ENCODE measurements at places on chromosomes 1 and 21.
A peak's percentile ranks its signal among the peaks of the same experiment; 100 is the strongest.

GRCh38 chr21:46597031-46597430 lies 7.9 kb downstream of the S100B start:
- no peak for DNase-seq

DNA sequence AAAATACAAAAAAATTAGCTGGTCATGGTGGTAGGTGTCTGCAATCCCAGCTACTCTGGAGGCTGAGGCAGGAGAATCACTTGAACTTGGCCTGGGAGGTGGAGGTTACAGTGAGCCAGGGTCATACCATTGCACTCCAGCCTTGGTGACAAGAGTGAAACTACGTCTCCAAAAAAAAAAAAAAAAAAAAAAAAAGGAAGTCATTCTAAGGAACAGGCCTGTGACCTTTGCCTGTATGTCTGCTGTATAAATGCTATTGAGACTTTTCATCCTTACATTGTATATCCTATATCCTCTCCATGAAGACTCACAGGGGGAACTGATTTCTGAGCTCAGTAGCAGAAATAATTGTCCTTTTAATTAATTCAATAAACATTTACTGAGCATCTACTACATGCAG lies 7.5 kb upstream of the CTPS1 start:
- no peak for DNase-seq

GRCh38 chr1:10155087-10155712 lies 55.2 kb upstream of the KIF1B start:
- DNase-seq = no peak

DNA sequence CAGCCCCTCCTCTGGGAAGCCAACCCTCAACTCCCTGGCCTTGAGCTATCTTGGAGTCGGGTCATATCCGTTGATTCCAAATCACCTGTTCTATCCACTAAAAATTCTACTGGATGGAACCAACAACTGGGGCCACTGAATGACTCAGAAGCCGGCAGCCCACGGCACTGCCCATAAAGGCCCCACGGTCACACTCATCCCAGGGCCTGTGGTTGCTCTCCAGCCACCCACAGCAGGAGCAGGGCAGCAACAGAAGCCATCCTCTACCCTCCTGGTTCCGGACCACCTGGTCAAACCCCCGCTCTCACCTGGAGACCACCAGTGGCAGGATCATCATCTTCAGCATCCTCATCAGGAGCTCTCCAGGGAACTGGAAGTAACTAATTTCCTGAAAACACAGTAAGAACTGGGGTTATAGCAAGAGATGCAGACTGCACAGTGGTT lies 8.4 kb downstream of the SLC1A7 start:
- no peak for DNase-seq

DNA sequence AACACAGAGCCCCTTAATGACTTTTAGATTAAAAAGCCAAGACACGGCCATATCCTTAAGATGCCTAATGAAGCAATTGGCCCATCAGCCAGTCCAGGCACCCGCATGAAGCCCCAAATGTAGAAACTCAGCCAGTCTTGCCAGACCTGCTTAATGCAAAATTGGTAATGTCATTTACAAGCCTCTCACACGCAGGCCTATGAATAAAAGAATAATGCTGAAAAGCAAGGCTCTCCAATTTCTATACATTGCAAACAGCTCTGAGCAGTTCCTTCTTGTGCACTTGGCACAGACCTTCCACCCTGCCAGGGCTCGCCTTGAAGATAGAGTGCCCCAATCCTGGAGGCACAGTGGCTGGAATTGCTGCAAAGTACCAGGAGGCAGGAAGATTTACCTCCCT lies 498.9 kb downstream of the NPHP4 start:
- DNase-seq = no peak

GRCh38 chr1:193104502-193104906 lies 710 bp downstream of the GLRX2 start:
- no peak for DNase-seq

- DNase-seq = no peak
These were observed 178.2 kb downstream of the ADGRL2 start for GRCh38 chr1:81978945-81979344.

GRCh38 chr1:174022080-174022975 lies at the start of gene RC3H1:
TSS of gene RC3H1 (minus strand) at chr1:174022357. CDS start at chr1:173992985, 29,372 bp downstream.
- no peak for DNase-seq

GRCh38 chr1:8989821-8990220 lies 36.4 kb downstream of the SLC2A7 start:
- DNase-seq = no peak

GRCh38 chr1:44661781-44662682 lies 12.2 kb downstream of the TMEM53 start:
- DNase-seq = no peak

DNA sequence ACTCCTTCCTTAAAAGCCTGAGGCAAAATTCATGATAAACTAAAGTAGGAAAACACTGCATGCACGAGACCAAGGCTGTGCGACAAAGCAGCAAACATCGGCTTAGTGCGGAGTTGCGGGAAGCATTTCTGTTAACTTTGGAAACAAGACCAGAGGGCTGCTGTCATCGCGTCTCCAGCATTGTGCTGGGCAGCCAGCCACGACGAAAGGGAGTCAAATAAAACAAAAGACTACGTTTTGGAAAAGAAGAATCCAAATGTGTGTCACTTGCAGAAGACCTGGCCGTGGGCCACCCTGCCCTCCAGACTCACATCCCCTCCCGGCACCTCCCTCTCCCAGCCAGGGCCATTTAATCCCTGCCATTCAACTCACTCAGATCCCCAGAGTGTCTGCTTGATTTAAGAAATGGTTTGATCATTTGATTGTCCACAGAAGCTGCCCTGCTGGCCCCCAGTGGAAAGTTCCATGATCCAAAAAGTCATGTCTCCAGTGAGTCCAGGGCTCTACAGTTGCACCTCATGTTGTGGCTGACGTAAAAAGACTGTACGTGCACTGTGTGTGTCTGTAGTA lies 2.4 kb upstream of the KRTAP10-11 start:
- no peak for DNase-seq

GRCh38 chr1:212935387-212935981 lies 14.9 kb upstream of the VASH2 start:
- DNase-seq = no peak

DNA sequence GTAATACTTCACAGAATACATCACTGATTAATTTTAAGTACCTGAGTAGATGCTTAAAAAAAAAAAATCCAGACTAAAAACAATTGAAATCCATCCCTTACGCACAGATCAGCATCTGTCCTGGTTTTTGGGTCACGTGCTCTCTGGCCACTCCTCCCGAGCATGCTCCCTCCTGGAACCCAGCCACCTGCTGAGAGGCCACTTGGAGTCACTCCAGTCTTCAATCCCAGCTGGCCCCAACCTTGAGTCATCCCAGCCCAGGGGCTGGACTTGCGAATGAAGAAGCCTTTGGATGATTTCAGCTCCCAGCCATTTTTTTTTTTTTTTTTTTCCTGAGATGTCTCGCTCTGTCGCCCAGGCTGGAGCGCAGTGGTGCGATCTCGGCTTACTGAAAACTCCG lies 8.9 kb downstream of the MAP1LC3C start:
- DNase-seq = peak; percentile 14

DNA sequence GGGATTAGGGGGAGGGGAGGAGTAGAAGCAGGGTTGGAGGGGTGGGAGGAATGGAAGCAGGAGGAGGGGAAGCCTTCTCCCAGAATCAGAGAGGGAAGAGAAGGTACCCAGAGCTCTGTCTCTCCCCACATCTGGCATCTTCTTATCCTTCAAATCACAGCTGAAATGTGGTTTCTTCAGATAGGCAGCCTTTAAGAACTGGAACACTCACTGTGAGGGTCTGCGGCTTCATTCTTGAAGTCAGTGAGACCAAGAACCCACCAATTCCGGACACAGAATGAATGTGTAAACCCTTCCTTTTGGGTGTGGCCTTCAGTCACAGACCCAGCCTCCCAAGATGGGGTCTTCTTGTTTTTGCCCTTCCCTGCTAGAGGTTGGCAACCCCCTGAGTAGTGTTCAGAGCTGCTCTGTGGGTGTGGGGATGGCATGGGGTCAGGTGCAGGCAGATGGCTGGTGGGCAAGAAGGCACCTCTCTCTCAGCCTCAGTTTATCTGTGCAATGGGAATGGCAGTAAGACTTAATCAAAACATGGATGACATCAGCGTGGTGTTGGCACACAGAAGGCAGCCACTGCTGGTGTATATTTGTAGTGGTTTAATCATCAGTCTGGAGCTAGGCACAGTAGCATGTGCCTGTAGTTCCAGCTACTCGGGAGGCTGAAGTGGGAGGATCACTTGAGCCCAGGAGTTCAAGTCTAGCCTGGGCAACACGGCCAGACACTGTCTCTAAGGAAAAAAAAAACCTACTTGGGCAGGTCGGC lies 7.2 kb downstream of the FAAH start:
- no peak for DNase-seq

DNA sequence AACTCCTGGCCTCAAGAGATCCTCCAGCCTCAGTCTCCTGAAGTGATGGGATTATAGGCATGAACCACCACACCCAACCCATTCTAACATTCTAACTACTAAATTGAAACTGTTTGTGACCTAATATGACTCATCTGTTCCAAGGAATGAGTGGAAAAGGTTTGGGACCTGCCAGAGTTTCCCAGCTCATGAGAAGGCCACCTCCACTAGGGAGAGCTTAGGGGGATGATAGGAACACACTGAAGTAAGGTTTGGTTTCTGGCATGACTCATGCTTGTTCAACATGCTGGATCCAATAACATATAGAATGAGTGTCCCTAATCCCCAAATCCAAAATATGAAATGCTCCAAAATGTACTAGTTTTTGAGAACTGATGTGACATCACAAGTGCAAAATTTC lies 18.9 kb upstream of the SCAF4 start:
- no peak for DNase-seq

- peak; percentile 82 for DNase-seq
These were observed 138.5 kb downstream of the CLIC6 start for GRCh38 chr21:34807146-34807880.

- DNase-seq = no peak
These were observed 78.0 kb downstream of the PDE9A start for GRCh38 chr21:42731264-42732032.

DNA sequence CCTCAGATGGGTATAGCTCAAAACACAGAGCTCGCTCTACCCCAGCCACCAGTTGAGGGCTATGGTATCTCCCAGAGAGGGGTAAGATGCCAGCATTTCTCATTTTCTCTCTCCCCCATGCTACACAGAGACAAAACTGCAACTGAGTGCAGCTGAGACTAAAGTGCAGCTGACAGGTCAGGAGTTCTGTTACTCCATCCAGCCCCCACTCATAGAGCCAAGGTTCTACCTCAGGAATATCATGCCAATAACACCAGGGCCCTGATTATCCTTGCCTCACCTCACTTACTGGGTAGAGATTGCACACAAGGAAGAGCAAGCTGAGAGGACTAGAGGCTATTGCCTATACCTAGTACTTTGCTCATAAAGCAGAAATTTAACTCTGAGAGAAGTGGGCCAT lies 34.6 kb downstream of the DPYD start:
- DNase-seq = no peak

DNA sequence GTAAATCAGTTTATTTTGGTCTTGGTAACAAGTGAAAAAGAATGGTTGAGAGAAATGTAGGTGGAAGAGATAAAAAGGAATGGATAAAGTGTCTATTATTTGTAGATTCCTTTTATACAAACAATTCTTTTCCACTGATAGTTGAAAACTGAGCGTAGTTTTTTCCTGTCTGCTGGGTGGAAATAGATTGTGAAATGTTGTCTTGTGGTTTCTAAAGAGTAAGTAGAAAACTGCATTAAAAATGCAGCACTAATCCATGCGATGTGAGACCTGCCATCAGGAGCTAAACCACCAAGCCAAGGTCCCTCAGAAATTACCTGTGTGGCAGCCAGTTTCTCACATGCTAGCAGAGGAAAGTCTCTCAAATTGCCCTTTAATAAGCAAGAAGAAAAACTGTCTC lies 103.2 kb upstream of the SLC44A3 start:
- DNase-seq = no peak
